Testis (tissue), 5 donors: ENCODE measurements at places on chromosomes 12 and 14.

DNA sequence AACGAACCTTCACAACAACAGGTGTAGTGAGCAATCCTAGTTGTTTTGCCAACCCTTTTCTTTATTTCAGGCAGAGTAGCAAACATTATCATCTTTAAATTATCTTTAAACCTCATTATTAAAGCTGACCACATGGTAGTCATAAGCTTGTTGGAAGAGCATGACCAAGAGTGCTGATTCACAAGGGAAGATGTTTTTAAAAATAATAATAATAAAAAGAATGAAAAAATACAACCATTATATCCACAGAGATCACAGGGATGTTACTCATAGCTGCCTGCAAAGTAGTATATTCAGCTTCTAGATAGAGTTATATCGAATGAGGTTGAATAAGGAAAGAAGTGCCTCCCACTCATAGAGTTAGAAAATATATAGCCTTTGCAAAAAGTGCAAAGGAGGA is 101.0 kb upstream of the FLRT2 start:
- DNase-seq = no peak

DNA sequence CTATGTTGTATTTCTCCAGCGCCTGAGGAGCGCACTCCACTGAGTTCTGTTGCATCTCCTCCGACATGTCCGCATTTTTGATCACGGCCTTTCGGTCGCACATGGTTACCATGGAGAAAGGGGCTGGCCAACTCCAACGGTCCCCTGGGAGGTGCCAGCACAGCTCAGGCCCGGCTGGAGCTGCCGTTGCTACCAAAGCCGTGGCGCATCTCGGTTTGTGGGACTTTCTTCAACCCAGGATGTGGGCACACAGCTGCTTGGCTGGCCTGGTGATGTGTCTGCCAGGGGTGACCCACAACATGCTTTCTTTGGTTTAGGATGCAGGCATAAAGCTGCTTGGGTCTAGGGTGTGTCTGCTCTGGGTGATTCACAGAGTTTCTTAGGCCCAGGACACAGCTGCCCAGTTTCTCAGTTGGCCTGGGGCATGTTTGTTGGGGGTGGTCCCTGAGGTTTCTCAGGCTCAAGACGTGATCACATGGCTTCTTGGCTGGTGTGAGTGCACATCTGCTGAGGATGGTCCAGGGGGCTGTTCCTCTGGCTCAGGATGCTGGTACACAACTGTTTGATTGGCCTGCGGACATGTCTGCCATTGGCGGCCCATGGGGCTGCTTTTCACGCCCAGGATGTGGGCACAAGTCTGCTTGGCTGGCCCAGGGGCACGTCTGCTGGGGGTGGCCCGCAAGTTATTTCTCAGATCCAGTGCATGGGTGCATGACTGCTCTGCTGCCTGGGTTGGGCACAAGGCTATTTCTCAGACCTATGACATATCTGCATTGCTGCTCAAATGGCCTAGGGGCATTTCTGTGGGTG is 25.9 kb upstream of the GTF2A1 start:
- DNase-seq = no peak

- no peak for DNase-seq
Measured at GRCh38 chr14:75025082-75025481, 22.4 kb downstream of the EIF2B2 start.

DNA sequence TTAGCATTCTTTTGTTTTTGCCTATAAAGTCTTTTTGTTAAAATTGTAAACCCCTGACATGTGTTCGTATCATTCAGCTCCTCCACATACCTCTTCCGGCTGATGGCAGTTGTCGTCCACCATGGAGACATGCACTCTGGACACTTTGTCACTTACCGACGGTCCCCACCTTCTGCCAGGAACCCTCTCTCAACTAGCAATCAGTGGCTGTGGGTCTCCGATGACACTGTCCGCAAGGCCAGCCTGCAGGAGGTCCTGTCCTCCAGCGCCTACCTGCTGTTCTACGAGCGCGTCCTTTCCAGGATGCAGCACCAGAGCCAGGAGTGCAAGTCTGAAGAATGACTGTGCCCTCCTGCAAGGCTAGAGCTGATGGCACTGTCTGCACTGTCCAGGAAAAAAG is 7.7 kb downstream of the ALKBH2 start:
- DNase-seq = no peak

DNA sequence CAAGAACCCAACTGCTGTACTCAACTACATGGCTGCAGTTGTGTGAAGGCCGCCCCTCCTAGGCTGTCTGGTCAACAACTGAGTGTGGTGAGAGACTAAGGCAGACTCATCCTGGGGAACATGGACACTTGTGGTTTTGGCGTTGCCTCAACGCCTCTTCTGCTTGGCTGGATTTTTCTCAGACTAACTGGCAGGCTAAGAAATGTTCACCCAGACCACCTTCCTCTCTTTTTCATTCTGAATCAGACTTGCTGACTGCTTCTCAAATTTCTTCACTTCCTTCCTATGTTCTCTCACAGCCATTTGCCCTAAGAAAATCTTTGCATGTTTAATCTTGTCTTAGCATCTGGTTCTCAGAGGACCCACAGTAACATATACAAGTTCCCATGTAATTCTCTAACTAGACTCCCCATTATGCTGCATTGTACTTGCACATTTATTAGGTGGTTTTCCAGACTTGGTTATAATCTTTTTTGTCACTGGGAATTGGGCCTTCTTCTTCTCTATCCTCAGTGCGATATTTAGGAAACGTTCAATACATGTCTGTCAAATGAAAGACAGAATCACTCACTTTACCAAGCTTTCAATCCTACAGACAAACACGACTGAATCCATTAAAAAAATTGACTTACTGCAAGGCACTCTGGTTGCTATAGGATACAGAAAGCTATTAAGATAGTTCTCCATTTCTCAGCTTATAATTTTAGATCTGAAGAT is 327.6 kb downstream of the CCER1 start:
- DNase-seq = no peak
